NCI-H1930 (cell line): ENCODE measurements at places on chromosomes 3 and 15.

- no peak for DNase-seq
These were observed 14.7 kb downstream of the VPS39 start for GRCh38 chr15:42193383-42193782.

DNA sequence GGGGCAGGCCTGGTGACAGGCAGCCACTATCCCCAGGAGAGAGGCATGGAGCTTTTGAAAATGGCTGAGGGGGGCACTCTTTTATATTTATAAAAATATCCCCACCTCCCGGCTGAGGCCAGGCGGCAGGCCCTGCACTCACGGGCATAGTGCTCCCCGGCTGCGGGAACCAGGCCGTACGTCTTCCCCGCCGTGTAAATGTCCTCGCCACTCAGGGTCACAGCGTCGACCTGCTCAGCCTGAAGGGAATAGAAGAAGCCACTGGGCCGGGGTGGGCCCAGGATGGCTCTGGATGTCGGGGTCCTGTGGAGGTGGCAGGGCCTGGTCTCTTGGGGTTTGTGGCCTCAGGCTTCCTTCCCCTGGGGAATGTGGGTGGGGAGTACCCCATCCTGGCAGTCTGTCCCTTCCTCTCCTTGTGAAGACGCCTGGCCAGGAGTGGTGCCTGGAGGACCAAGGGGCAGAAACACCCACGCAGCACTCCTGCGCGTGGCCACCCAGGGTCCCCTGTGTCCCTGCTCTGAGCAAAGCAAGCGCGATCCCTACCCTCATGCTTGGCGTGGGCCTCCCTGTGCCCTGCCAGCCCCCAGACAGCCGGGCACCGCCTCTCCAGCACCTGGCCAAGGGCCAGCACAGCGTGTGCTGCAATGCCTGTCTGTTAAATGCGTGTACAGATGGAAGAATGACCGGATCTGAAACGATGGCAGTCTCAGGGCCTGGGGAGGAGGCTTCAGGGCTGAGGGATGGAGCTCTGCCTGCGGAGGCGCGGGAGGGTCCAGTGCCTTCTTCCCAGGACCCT, 18.9 kb downstream of the MELTF start:
- no peak for DNase-seq

- no peak for DNase-seq
These were observed 562.1 kb downstream of the GRM7 start for GRCh38 chr3:7423036-7423435.

DNA sequence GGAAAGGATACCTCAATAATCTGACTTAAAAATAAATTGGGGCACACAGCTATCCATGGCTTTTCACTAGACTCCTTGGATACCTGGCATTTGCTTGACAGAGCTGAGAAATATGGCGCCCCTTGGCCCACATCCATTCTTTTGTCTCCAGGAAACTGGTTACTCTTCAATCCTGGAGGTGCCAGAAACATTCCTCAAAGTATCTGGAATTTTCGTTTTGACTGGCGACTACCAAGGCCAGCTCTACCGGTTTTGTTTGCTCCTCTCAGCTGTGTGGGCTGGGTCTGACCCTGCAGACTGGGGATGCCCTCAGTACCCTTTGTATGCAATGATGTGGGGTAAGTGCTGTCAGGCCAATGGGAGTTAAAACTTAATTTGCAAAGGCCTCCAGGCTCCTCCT, 27.0 kb downstream of the KATNBL1 start:
- no peak for DNase-seq

GRCh38 chr3:101673953-101674352, 3.0 kb downstream of the ZBTB11 start:
- DNase-seq: no peak

GRCh38 chr3:15289661-15290060, 42.7 kb downstream of the SH3BP5 start:
- DNase-seq: no peak
